ENCODE measurements at places on chromosomes 3 and 15.
A peak's percentile ranks its signal among the peaks of the same experiment; 100 is the strongest.

DNA sequence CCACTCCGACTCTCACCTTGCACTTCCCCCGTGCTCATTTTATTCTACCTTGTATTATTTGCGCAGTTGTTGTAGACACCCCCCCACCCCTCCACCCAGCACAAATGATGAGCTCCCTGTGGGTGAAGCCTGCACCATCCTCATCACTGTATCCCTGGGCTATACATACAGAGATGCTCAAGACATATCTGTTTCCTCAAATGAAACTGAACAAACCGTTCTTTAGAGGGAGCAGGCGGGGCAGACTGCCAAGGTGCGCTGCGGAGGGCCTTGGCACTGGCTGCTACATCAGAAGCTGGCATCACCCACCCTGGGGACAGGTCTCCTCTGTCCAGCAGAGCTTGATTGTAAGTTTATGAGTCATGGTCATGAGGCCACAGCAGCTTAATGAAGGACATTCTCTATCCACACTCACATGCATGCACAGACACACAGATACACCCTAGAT, 29.0 kb downstream of the ADCY5 start:
- DNase-seq = no peak

GRCh38 chr15:61839546-61839945, 220.7 kb downstream of the VPS13C start:
- DNase-seq = no peak

- no peak for DNase-seq
These were observed 25.0 kb downstream of the DPH3 start for GRCh38 chr3:16239780-16240179.

- peak; percentile 82 for DNase-seq
These were observed 20.0 kb downstream of the RIOX2 start for GRCh38 chr3:97952280-97952679.

DNA sequence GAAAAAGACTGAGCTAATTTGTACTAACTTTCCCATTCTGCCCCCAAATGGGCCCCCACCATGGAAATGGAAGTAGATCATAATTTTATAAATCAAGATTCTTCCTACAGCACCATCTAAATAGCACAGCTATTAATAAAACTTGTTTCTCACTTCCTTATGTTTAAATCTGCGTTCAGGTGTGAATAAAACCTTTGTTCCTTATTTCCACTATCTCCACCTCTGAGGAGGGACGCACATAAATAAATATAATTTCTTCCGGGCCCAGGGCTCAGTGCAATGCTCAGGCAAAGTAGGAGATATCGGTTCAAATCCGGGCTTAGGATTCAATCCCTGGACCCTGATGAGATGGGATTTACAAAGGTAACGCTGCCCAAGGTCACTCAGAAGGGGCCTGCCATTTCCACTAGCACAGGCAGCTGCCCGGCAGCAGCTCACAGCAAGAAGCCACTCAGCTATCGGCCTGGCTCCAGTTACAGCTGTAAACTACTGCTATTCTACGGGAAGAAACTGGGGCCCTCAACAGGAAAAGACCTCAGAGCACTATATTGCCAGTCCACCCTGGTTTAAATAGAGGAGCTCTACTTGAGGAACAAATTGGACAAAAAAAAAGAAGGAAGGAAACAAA, 52.5 kb downstream of the FOXP1 start:
- DNase-seq = no peak

- DNase-seq = no peak
These were observed 366.5 kb upstream of the TBL1XR1 start for GRCh38 chr3:177563792-177564191.

- DNase-seq = no peak
These were observed 972.0 kb downstream of the TUSC7 start for GRCh38 chr3:117681619-117682018.

DNA sequence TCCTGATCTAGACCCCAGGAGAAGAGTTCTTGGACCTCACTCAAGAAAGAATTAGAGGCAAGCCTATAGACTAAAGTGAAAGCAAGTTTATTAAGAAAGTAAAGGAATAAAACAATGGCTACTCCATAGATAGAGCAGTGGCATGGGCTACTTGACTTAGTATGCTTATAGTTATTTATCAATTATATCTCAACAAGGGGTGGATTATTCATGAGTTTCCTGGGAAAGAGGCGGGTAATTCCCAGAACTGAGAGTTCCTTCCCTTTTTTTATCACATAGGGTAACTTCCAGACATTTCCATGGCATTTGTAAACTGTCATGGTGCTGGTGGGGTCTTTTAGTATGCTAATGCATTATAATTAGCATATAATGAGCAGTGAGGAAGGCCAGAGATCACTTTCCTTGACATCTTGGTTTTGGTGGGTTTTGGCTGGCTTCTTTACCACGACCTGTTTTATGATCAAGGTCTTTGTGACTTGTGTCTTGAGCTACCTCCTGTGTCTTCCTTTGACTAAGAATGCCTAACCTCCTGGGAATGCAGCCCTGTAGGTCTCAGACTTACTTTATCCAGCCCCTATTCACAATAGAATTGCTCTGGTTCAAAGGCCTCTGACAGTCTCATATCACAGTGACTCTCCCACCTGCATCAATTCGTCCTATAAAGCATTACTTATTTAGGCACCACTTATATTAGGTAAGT, 35.3 kb upstream of the PLSCR2 start:
- DNase-seq = no peak

- no peak for DNase-seq
These were observed 2.1 kb upstream of the RYK start for GRCh38 chr3:134252766-134253165.

GRCh38 chr15:96342406-96343112, 12.1 kb downstream of the NR2F2 start:
- DNase-seq = peak; percentile 68

- no peak for DNase-seq
These were observed 12.8 kb downstream of the CHST2 start for GRCh38 chr3:143132246-143132980.

GRCh38 chr15:65868546-65869125, 655 bp upstream of the RAB11A start:
- DNase-seq = no peak

- DNase-seq = no peak
These were observed 46.7 kb downstream of the THBS1 start for GRCh38 chr15:39627451-39628143.

DNA sequence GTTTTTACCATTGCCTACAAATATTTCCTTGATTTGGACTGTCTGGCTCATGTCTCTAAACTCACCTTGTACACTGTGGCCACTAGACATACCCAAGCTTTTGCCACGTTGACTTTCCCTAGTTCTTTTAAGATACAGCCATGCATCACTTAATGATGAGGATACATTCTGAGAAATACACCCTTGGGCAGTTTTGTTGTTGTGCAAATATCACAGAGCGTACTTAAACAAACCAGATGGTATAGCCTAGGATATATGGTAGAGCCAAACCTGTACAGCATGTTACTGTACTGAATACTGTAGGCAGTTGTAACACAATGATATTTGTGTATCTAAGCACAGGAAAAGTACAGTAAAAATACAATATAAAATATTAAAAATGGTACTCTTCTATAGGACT, 5.5 kb downstream of the ARHGEF26 start:
- DNase-seq = no peak

GRCh38 chr3:157427901-157428300, 8.7 kb upstream of the PTX3 start:
- DNase-seq = no peak

GRCh38 chr15:38070778-38071177, 136.3 kb downstream of the TMCO5A start:
- DNase-seq = no peak

DNA sequence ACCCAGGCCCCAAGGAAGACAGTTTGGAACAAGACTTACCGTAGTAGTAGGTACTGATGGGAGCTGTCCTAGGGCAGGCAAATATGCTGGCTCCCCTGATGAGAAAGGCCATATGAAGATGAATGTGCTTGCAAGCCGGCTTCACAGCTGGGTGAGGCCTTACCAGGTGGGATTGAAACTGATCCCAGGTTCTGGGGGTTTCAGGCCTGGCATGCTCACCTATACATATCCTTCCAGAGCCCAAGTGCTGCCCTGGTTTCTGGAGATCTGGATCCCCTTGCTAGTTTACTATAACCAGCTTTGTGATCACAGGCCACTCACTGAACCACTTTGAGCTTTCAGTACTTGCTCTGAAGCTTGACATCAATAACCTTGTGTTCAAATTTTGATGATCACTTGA, 274.3 kb downstream of the EPHB1 start:
- no peak for DNase-seq

- no peak for DNase-seq
These were observed 20.2 kb downstream of the MYZAP start for GRCh38 chr15:57611938-57612337.

DNA sequence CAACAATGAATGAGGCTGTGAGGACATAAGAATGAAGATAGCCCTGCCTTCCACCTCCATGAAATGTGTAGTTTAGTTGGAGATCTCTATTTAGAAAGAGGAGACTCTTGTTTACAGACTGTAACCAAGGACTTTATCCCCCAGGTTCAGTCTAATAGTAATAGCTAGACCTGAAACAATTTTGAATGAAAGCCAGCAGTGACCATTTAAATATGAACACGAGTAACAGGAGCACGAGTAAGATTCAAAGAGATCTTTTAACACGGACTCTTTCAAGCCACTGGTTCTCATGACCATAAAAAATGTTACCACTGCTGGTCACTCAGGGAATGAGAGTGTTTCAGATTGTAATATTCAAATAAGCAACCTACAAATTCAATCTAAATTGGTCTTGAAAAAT, 123.1 kb downstream of the FMN1 start:
- DNase-seq = no peak

DNA sequence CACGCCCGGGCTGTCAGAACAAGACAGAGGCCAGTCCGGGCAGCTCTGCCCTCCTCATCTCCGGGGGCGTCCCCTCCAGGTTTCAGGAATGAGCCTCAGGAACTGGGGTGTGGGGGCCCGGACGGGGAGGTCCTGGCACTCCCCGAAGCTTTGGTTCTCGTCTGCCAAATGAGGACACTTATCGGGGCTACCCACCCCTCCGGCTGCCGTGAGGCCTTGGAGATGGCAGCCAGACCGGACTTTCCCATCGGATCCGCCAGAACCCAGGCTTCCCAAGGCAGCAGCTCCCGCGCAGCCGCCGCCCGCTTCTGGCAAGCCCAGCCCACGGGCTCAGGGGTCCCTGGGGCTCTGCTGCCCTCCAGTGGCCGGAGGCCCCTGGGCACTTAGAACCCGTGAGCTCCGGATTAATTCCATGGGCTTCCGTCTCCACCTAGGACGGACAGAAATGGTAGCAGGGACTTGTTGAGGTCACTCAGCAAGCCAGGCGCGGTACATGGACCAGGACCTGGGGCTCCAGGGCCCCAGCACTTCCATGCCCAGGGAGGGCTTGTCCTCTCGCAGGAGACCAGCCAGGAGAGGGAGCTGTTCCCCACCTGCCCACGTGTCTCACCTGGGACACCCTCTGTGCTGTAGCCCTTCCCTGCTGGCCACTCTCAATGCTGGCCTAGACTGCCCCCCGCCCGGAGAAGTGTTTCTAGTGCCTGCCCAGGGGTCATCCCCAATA, 89.4 kb downstream of the LINGO1 start:
- DNase-seq = peak; percentile 96

DNA sequence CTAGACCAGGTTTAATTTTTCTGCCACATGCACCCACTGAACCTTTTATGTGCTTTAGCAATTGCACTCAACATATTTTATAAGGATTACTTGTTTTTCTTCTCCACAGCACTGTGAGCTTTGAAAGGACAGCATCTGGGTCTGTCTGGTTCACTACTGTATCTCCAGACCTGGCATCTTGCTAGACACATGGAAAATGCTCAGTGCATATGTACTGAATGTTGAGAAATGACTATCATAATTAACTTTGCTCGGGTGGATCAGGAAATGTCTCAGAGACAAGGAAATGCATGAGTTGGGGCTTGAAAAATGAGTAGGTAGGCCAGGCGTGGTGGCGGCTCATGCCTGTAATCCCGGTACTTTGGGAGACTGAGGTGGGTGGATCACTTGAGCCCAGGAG, 40.2 kb downstream of the DOCK3 start:
- DNase-seq = no peak

GRCh38 chr3:107524326-107524840, 1.6 kb downstream of the BBX start:
- DNase-seq = no peak

DNA sequence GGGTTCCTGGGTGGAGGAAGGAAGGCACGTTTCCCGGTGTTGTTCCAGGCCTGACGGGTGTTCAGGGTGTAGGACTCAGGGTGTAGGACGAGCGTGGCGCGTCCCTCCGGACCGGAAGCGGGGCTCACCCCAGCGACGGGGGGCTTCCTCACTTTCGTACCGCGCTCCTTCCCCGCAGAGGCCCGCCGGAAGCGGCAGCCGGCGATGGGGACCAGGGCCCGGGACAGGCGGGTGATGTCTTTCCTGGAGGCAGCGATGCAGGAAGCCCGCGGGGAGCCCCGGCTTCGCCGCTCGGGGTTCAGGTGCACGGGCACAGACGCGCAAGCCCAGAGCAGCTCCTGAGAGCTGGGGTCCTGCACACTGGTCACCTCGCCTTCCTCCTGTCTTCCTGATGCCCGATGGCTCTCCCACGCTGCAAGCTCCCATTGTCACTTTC, 13.4 kb downstream of the FOXL2NB start:
- DNase-seq = peak; percentile 78

- no peak for DNase-seq
These were observed 922.2 kb downstream of the TUSC7 start for GRCh38 chr3:117631781-117632180.

DNA sequence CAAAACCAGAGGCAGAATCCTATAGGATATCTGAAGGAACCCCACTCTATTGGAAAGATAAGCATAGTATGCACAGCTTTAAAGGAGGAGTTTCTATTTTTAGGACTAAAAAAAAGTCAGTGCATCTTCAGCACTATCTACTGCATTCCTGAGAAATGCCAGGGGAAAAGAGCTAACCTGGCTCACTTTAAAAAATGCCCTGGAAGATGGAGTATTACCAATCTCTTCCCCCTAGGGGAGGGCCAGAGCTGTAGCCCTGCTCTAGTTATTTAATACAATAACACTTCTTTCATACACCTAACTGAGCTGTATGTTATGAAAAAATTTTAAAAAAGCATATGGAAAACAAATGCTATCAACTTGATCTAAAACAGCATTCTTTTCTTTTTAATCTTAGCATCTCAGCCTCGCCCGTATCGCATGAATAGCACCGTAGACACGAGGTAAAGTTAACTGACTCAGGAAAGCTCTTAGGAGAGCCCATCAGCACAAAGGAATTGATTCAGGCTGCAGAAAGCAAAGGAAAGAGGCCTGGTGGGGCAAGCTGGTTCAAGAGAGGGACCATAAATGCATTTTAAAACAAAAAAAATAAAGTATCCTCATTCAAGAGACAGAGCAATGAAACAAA, 50.2 kb downstream of the TGM4 start:
- no peak for DNase-seq

DNA sequence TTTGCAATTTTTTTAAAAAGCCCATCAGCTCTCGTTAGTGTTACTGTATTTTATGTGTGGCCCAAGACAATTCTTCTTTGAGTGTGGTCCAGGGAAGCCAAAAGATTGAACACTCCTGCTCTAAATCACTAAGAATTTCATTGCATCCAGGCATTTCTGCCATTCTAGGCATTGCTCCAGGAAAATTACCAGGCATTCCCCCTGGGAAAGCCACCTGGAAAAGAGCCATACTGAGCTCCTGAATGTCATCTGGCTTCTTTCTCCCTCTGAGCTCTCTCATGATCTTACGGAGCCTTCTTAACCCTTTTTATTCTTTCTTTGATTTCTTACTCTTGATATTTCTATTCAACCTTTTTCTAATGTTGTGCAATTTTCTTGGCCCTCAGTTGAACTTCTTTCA, 202.2 kb downstream of the DOCK3 start:
- DNase-seq = no peak
